Psoas muscle (tissue), 8 donors: ENCODE measurements at places on chromosomes 7 and 10.

DNA sequence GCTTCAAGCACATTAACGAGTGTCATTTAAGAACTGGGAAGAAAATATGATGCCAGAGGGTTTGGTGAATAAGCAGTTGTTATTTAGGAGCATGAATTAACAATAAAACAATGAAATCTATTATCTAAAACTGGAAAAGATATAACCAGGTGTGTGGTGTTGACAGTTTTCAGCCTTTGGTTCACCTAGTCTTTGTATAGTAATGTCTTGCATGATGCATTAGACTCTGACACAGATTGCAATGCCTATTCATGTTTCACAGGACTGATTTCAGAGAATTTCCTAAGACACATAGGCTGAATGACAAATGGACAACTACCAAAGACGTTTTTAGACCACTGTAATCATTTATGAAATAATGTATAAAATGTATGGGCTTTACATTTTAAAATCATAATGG is 135.1 kb upstream of the CAV2 start:
- DNase-seq: no peak

DNA sequence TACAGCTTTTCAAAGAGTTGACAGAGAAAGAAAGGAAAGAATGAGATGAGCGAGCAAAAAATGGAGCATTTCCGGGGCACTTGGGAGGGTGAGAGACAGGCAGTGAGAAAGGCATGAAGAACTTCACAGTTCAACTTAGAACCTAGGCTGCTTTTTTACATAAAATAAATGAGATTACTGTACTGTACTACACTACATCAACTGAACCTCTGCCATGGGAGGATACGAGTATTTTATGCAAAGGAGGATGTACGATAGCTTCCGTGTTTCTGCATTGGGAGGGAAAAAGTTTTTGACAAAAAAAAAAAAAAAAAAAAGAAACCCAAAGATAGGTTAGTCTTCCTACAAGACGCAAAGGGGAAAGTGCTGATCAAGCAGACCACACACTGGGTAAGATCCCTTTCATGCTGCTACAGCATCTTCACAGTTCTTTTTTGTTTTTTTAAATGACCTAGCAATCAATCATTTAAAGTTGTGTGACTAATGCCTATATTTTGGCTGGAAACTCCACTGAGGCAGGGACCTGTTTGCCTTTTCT is 88.0 kb downstream of the RAPGEF5 start:
- no peak for DNase-seq

DNA sequence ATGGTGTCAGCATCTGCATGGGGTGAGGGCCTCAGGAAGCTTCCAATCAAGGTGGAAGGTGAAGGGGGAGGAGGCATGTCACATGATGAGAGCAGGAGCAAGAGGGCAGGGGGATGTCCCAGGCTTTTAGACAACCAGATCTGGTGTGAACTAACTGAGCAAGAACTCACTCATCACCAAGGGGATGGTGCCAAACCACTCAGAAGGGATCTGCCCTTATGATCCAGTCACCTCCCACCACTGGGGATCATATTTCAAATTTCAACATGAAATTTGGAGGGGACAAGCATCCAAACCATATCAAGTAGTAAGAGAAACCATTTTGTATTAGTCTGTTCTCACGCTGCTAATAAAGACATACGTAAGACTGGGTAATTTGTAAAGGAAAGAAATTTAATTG is 33.6 kb downstream of the THNSL1 start:
- DNase-seq: no peak

DNA sequence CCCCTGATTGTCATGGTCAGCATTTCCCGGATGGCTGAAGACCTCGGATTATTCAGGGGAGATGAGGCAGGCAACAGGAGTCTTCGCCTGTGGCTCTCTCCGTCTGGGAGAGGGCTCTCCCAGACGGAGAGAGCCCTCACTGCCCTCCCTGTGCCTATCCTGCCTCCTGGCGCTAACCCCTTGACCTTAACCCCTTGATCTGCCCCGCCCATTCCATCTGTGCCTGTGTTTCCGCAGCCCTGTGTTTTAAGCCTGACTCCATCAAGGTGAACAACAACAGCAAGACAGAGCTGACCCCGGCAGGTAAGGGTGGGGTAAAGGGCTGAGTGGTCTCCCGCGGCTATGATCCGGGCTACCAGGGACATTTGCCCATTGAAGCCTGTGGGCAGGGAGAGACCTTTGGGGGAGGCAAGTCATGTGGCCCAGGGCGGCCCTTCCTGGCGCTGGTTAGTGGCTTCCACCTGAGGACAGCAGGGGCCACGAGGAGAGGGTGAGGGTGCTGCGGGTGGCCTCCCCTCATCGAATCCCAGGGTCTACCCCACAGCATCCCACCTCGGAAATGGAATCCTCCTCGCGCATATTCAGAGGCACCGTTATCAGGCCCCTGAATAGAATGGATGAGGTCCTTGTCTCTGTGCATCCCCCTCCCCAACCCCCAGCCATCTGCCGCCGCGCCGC is 4.2 kb upstream of the MUC12 start:
- no peak for DNase-seq

- DNase-seq: no peak
Observed at GRCh38 chr7:16493266-16493665, 27.7 kb upstream of the SOSTDC1 start.

GRCh38 chr7:80373429-80374032 is 138.3 kb downstream of the GNAT3 start:
- no peak for DNase-seq

DNA sequence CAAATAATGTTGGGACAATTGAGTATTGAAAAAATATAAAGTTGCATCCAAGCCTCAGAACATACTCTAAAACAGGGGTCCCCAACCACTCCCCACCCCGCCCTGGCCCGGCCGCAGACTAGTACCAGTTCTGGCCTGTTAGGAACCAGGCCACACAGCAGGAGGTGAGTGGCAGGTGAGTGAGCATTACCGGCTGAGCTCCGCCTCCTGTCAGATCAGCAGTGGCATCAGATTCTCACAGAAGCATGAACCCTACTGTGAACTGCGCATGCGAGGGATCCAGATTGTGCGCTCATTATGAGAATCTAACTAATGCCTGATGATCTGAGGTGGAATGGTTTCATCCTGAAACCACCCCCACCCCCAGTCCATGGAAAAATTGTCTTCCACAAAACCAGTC is 19.4 kb downstream of the HIPK2 start:
- DNase-seq: no peak

GRCh38 chr10:119344381-119344780 is 137.0 kb downstream of the GRK5 start:
- no peak for DNase-seq

GRCh38 chr10:132669208-132669861 is 116.6 kb downstream of the NKX6-2 start:
- DNase-seq: peak; percentile 33

DNA sequence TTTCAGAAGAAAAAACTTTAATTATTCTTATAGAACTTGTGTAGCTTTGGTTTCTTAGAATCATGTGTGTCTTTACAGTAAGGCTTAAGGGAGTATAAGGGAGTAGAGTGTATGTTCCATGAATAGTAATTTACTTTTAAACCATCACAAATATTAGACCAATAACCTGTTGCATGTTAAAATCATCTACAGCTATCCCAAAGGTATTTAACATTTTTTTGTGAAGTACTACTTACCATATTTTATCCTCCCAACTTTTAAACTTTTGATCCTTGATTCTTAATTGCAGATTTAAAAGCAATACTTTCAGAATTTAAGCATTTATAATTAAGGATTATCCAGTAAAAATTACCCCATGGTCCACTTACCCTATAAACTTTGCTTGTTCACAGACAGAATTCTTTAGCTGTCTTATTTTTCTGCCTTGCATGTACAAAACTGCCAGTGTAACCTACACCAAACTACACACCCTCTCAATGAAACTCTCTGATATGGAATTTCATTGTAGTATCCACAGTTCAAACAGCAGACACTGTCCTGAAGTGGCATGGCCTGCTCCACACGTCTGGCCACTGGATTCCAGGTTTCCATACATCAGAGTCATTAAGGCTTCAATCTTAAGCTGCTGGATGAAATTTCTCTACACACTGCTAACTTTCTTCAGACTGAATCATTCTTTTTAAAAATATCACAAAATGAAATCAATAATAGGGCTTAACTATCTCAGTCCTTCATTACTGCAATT is 5.8 kb downstream of the GLI3 start:
- no peak for DNase-seq

DNA sequence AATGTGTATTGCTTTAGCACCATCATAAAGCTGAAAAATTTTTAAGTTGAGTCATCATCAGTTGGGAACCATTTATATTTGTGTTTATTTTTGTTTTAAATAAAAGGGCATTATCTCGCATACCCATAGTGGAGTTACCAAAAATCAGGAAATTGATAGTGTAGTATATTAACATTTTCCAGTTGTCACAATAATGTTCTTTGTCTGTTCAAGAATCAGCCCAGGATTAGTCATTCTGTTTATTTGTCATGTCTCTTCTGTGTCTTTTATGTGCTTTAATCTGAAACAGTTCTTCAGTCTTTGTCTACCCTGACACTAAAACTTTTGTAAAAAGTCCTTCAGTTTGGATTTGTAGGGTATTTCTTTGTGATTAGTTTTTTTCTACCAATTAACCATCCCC is 827.8 kb upstream of the ZWINT start:
- DNase-seq: no peak

GRCh38 chr7:112307506-112307905 is 101.0 kb downstream of the ZNF277 start:
- no peak for DNase-seq

- DNase-seq: peak; percentile 86
Observed at GRCh38 chr10:26437637-26438461, at the start of gene APBB1IP. APBB1IP (plus strand) TSS chr10:26438341; CDS start chr10:26492327, 53,986 bp downstream.

DNA sequence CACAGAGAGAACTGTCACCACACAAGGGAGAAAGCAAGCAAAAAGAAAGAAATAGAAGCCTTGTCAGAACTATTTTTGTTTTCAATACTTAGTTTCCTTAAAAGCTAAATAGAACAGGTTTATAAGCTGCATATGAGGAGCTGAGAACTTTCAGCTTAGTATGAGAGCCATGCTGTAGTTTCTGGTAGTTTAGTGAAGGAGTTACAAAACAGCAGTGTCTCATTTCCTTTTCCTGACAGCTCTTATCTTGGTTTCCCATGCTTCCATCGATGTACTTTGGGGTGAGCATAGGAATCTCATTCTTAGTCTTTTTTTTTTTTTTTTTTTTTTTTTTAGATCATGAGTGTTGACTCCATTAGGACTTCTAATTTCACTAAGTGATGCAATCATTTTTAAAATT is 8.6 kb upstream of the CHRM2 start:
- no peak for DNase-seq

DNA sequence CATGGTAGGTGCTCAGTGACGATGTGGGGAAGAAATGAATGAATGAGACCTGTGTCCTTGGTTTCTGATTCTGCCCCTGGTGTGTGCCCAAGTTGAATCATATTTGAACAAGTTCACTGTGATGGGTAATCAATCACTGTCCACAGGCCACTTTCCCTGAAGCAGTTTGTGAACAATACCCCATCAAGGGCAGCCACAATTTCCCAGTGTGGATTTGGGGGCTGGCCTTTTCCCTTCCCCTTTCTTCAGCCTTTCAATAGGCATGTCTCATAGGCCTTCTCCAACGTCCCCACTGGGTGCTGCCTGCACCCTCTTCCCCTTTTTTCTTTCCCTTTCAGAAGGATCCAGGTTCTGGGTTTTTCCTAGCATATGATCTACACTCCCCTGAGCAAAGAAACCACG is 64.7 kb downstream of the CREB5 start:
- no peak for DNase-seq

DNA sequence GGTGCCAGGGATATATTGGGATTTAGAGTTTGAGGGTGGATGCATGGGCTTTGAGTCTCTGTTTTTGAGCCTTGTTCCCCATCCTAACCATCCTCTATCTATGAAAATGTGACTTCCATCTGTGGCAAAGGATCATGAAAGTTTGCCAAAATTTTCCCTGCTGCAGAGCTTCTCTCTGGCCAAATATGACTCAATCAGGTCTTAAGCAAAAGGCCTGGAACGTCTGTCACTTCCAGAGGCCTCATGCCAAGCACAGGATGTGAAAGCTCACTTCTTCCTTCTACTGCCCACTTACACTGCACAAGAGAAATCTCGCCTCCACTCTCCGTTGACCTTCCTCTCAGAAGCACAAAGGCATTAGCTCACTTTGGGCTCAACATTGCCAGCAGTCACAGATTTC is 696.9 kb upstream of the NRP1 start:
- peak; percentile 71 for DNase-seq

- DNase-seq: no peak
Observed at GRCh38 chr7:35968140-35968940, 167.5 kb downstream of the SEPTIN7 start.

DNA sequence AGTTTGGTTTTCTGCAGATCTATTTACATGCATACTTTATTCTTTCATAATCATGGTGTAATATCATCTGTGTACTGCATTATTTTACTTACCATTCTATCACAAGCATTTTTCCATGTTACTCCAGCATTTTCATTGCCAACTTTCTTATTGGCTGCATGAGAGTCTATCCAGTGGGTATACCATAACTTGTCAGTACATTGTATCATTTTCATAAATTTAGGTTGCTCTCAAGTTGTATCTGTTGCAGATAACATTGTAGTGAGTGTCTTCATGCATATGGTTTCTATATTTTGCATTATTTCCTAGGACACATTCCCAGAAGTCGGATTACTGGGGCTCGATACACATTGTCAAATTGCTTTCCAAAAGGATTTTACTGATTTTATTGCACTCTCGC is 87.2 kb upstream of the INSYN2A start:
- DNase-seq: no peak

DNA sequence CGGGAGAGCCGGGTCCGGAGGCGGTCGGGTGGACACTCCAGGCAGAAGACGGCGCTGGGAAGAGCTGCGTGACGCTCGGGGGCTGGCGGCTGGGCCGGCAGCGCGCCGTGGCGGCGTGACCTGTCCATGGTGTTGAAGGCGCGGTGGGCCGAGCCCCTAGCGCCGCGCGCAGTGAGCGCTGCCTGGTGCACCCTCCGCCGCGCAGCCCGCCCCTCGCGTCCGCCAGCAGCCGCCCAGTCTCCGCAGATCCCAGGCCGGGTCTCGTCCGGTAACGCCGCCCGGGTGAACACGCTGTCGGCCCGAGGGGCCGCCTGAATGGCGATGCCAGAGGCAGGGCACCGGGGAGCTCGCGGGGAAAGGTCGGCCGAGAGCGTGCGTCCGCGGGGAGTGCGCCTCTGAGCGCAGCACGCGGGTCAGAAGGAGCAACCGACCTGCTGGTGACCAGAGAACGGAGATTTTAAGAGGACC is 657 bp upstream of the TMEM178B start:
- DNase-seq: peak; percentile 75

GRCh38 chr7:4724648-4725013 is 42.5 kb downstream of the FOXK1 start:
- DNase-seq: no peak

- DNase-seq: peak; percentile 87
Observed at GRCh38 chr7:99040104-99040958, 103.6 kb downstream of the SMURF1 start.

DNA sequence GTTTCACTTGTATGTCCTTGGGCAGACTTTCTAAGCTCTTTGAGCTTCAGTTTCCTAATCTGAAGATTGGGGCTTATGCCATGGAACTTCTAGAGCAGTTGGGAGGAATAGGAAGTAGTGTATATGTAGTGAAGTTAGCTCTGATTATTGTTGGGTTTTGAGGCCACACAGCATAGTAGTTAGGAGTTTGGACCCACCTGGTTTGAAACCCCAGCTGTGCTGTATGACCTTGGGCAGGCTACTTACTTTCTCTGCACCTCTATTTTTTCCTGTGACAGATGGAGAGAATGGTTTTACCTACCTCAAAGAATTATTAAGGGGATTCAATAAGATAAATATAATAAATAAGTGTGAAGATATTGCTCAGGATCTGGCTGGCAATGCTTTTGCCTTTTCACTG is 61.4 kb upstream of the ADRB1 start:
- DNase-seq: no peak

GRCh38 chr7:116689790-116690259 is 17.8 kb downstream of the MET start:
- DNase-seq: no peak

- DNase-seq: no peak
Observed at GRCh38 chr7:11124856-11125559, 151.3 kb downstream of the PHF14 start.
